ENCODE measurements at places on chromosomes 12 and 14.

DNA sequence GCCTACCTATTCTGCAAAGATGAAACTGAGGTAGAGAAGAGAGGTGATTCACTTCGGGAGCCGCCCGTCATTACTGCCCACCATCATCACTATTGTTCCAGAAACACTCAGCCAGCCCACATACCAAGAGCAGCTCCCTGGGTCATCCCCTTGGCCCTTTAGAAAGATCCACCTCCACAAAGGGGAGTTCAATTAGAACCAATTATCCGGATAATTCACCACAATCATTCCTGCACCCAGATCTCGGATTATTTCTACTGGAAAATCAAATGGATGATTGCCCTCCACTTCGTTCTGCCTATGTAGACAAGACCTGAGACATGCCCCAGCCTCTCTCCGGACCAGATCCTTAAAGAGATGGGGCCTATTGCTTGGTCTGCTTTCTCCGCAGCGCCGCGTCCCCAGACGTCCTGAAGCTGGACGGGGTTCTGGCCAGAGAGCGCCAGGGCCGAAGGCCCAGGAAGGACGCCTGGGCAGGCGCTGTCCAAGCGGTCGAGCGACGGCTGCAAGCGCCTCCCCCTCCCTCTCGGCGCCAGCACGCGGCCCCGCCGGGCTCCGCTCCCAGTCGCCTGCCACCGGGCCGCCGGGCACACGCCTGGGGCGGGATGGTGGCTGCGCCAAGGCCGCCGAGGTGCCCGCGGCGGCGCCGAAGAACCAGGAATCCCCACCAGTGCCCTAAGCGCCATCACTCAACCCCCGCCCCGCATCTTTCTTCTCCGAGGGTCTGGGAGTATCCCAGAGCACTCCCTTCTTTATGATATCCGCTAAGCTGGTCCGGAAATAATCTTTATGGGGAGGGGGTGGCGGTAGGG, 1.3 kb upstream of the ASCL1 start:
- DNase-seq: no peak

- DNase-seq: no peak
Measured at GRCh38 chr14:29274890-29275596, 508.5 kb downstream of the FOXG1 start.

- DNase-seq: no peak
Measured at GRCh38 chr14:103329401-103330347, 4.4 kb upstream of the EIF5 start.

DNA sequence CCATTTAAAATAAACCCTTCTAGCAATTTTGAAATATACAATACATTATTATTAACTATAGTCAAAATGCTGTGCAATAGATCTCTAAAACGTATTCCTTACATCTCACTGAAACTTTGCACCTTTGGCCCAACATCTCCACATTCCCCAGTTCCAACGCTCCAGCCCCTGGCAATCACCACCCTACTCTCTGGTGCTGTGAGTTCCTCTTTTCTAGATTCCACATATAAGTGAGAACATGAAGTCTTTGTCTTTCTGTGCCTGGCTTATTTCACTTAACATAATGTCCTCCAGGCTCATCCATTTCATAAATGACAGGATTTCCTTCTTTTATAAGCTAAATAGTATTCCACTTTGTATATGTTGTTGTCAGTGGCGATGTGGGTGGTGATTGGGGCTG, 194.7 kb upstream of the RTL1 start:
- DNase-seq: no peak

- DNase-seq: no peak
Measured at GRCh38 chr14:102046337-102047278, 40.2 kb downstream of the HSP90AA1 start.

DNA sequence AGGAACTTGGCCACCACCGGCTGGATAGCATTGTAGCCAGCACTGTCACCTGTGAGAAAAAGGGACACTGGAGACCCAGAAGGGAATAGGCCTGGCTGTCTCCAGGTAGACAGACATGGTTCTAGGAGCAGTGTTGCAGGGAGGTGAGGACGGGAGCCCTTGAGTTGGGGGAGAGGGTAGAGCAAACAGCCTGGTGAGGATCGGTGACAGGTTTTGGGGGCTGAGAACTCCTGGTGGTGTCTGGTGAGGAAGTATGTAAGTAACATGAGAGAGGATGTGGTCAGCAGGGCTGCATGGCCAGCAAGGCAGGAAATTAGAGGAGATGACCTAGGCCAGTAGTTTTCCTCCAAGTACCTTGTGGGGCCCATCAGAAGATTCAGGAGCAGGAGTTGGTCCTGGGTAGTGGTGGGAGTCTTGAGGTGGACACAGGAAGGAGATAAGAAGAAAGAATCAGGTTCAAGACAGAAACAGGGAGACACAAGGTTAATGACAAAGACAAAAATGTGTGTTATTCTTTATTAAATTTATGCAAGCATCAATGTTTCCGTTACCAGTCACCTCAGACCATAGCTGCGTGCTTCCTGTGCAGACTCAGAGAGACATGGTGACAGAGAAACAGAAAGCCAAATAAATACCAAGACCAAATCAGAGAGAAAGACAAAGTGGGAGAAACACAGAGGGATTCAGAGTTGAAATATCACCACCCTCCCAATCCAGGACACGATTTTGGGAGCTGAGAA, at the start of gene ARHGAP9:
ARHGAP9 (minus strand) TSS at position 491 of the 740 bp plus-strand sequence; CDS start at position 31, 460 bp downstream.
- no peak for DNase-seq

DNA sequence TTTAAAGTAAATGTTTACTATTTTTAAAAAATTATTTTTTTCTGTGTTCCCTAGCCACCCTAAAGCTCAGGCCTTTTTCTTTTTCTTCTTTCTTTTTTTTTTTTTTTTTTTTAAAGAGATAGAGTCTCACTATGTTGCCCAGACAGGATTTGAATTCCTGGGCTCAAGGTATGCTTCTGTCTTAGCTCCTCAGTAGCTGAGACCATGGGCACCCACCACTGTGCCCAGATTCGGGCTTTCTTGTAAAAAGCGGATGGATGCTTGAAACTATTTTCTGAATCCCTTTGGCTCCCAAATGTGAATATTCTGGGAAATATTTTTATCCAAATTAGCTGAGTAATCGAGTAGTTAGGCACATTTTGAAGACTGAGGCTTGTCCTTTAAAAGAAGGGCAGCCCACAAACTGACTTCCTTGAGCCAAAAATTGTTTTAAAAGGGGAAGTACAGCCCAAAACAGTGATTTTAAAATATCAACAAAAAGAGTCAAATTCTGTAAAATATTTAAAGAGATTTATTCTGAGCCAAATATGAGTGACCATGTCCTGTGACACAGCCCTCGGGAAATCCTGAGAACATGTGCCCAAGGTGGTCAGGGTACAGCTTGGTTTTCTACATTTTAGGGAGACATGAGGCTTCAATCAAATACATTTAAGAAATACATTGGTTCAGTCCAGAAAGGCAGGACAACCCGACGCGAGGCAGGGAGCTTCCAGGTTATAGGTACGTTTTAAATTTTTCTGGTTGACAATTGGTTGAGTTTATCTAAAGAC, 28.8 kb upstream of the HIGD1C start:
- no peak for DNase-seq

- DNase-seq: no peak
Measured at GRCh38 chr12:99670635-99671034, 23.1 kb downstream of the GARIN6 start.

GRCh38 chr12:67671892-67672291, 23.3 kb downstream of the DYRK2 start:
- DNase-seq: no peak

GRCh38 chr12:53292426-53292825, 2.9 kb upstream of the PFDN5 start:
- DNase-seq: no peak

GRCh38 chr14:98822917-98823316, 449.1 kb downstream of the BCL11B start:
- DNase-seq: no peak

DNA sequence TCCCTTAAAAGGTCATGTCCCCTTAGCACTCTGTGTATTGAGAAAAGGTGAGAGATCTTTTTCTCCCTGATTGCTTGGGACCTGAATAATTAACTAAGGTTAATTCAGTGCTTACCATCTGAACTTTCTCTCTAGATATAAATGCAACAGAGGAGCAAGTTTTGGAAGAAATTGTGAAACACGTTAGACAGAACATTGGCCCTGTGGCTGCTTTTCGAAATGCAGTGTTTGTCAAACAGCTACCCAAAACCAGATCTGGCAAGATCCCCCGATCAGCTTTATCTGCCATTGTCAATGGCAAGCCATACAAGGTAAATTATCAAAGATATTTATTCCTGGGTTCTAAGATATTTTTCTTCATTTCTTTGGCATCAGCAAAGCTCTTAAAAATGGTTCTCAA, 175.5 kb downstream of the ACSS3 start:
- no peak for DNase-seq

DNA sequence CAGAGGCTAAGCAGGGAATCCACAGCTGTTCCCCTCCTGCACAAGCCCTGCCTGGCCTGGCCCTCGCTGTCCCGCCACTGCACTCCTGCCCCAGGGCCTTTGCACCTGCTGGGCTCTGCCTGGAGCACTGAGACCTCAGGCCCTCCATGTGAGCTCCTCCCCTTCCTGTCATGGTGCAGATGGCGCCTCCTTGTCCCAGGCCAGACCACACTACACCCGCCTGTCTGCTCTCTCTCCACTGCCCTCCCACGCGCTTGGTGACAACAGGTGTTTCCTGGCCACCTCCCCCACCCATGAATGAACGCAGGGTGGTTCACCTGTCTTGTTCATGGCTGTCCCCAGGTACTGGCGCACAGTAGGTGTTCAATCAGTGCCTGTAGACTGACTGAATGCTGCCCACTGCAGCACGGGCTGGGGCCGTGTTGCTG, 82.9 kb downstream of the NCOR2 start:
- DNase-seq: no peak

- DNase-seq: no peak
Measured at GRCh38 chr14:76583805-76584204, 177.5 kb upstream of the VASH1 start.

DNA sequence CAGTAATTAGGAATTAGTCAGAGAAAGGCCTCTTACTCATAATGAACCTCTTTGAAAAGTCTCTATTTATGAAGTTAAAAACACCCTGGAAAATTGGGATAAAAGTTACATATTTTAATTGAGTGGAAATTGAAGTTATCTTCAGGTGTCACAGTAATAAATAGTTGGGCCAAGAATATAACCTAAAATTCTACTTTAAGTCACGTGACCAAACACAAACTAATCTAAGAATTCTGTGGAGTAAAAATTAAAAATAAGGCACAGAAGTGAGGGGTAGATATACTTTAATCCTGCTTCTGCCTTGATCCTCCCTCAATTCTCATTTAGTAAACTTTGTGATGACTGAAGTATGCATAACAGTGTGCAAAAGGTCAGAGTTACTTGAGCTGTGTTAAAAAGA, 226.4 kb downstream of the NAV3 start:
- DNase-seq: no peak

GRCh38 chr12:41552588-41552987, 364.5 kb downstream of the PDZRN4 start:
- DNase-seq: no peak

DNA sequence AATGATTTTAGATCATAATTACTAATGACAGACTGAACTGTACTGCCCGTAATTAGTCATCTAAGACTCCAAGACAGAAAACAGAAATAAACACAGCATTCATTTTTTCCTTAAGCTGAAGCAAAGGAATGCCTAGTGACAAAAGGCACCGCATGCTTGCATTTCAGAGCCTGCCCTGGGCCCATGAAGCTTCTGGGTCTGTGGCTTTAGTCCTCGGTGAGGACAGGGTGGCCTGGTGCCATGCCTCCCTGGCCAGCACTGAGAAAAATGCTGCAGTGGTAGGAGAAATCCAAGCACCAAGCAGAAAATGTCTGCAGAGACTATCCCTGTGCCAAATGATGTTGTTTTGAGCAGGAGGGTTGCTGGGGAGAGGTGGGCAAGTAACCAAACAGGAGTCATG, 171.6 kb downstream of the CALM1 start:
- no peak for DNase-seq

GRCh38 chr14:36096090-36096489, 80.4 kb downstream of the PTCSC3 start:
- no peak for DNase-seq

GRCh38 chr12:81644503-81644902, 114.6 kb downstream of the PPFIA2 start:
- no peak for DNase-seq

- no peak for DNase-seq
Measured at GRCh38 chr12:94282675-94283074, 134.3 kb downstream of the PLXNC1 start.

GRCh38 chr12:10165421-10165820, 6.5 kb downstream of the OLR1 start:
- DNase-seq: no peak

DNA sequence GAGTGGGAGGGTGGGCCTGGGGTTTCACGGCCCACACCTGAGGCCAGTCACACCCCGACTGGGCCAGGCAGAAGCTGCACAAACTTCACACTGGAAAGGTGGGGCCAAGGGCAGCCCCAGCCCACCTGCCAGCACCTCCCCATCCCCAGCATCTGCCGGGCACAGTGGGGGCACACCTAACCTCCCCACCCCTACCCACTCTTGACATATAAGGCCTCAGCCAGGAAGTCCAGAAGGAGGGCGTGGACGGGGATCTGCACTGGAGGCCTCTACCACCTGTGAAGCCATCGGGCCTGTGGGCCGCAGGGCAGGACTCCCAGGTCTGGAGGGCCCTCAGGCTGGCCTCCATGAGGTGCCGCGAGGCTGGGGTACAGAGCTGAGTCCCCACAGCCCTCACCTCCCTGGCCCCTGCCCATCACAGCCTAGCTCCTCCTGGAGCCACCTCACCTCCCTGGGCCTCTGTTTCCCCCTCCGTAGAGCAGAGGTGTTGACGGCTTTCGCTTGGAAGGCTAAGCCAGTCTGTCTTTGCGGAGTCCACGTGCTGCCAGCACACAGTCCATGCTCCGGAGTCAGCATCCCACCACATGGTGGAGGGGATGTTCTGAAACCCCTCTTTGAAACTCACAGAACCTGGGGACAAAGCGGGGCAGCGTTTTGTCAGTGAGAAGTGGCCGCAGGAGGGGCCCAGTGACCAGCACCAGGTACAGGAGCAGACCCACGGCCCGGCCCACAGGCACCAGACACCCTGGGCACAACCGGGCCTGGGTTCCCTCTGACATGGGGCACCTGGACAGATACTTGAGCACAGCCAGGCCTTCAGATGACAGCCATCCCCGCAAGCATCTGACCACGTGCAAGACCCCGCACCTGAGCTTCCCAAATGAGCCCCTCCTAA, 38.2 kb upstream of the INF2 start:
- DNase-seq: no peak

All from stimulated activated CD8-positive, alpha-beta memory T cell treated with anti-CD3 and anti-CD28 coated beads, Interleukin-4, amount 100 ng/mL, for 4 hours (primary cell).